ENCODE measurements at places on chromosomes 11 and 22.
A peak's percentile ranks its signal among the peaks of the same experiment; 100 is the strongest.

- DNase-seq: no peak
These were observed 5.8 kb upstream of the TUB start for GRCh38 chr11:8075119-8075726.

GRCh38 chr22:22949953-22950352 lies 62.3 kb downstream of the IGLL5 start:
- DNase-seq: no peak

GRCh38 chr11:113952588-113952987 lies 22.3 kb upstream of the HTR3A start:
- DNase-seq: no peak

GRCh38 chr11:46836870-46837269 lies 9.2 kb downstream of the CKAP5 start:
- no peak for DNase-seq

DNA sequence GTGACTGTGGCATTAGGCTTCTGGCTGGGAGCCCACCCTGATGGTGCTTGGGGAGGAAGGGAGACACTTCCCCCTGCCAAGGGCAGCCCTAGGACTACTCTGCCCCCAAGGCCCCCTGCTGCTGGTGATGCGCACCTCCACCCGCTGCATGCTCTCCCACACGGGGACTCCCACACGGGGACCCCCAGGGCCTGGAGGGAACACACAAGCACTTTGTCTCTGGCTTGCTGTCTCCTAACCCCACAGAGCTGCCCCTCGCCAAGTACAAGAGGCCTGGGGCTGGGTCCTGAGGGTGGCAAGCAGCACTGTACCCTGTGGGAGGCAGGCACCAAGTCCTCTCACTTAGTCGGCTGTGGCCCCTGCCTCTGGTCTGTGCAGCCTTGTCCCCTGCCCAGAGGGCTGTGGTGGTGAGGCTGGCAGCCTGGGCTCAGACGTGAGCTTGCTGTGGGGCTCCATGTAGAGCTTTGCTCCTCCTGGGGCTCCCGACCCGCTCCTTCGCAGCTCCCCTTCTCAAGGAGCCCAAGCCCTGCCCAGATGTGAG lies 7.9 kb downstream of the LRRC75B start:
- DNase-seq: no peak

DNA sequence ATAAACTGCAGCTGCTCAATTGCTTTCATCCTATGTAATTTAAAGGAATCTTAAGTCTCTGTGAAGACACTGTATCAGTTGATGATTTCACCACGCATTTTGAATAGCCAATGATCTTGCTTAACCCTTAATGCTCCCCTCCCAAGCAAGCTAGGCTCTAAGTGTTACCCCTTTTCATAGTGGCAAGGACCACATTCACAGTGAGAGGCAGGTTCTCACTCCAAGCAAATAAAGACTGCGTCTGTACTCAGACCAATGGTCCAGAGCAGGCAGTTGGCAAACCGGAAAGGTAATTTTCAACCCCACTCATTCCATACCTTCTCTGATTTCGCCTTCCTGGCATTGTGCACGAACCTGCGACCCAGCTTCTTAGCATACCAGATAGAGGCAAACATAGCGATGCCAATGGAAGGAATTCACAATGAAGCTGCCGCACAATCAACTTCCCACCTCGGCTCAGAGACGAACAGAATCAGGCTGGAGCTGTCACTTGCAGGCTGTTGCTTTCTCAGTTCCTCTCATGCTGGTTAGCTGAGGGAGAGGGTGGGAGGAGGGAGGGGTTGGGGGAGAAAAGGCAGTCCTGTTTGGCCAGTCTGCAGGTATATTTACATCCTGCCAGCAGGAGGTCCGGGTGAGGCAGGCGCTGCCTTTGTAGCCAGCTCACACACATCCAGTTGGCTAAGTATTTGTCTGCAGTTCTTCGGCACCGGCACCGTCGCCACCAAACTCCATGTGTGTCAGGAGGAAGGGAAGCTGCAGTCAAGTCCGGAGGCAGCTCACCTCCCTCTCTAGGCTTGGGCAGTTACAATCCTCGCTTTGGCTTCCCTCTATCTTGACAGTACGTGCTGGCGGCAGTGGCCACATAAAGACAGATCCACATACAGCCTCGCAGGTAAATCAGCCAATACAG lies 1151.2 kb upstream of the CCDC90B start:
- no peak for DNase-seq

DNA sequence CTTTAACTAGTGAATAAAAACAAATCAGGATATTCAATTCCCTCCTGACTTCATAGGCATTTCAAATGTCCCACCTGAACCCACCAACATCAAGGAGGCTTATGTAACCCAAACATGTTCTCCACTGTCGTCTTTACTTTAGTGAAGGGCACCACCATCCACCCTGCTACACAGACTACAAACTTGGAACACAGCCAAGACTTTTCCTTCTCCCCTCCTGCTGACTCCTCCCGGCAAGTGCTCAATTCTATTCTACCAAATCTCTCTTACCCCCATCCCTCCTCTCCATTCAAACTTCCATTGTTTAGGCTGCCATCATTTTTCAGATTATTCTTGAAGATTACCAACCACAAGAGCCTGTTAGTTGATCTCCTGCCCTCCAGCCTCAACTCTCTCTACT lies 24.3 kb downstream of the SAAL1 start:
- no peak for DNase-seq

- no peak for DNase-seq
These were observed 28.5 kb downstream of the BTBD10 start for GRCh38 chr11:13434247-13435205.

GRCh38 chr11:95910638-95911368 lies 13.1 kb downstream of the MTMR2 start:
- no peak for DNase-seq

GRCh38 chr11:10818594-10818993 lies 9.9 kb upstream of the EIF4G2 start:
- no peak for DNase-seq

- no peak for DNase-seq
These were observed 1.5 kb downstream of the YPEL4 start for GRCh38 chr11:57647960-57648800.

DNA sequence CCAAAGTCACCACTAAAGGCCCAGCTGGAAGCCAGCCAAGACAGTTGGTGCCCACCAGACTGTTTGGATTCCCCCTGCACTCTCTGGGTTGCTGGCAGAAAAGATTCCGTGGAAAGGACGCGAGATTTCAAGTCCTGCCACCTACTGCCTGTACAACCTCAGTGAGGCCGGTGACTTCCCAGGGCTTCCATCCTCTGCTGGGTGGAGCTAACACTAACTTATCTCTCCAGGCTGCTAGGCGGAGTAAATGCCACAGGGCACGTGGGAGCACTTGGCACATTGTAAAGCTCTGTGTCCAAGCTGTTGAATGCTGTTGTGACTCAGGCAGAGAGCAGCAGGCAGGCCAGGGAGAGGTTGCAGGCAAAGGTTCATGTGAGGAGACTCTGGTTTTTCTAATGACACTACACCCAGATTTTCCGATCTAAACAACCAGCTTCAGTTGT lies 50.9 kb upstream of the CDON start:
- no peak for DNase-seq

- no peak for DNase-seq
These were observed 35.9 kb downstream of the APOL3 start for GRCh38 chr22:36124666-36125065.

GRCh38 chr11:106644824-106645223 lies 373.5 kb downstream of the GUCY1A2 start:
- DNase-seq: no peak

- no peak for DNase-seq
These were observed 17.2 kb downstream of the CD3D start for GRCh38 chr11:118325283-118325682.

GRCh38 chr11:37572491-37573171 lies 974.6 kb upstream of the RAG2 start:
- DNase-seq: no peak

DNA sequence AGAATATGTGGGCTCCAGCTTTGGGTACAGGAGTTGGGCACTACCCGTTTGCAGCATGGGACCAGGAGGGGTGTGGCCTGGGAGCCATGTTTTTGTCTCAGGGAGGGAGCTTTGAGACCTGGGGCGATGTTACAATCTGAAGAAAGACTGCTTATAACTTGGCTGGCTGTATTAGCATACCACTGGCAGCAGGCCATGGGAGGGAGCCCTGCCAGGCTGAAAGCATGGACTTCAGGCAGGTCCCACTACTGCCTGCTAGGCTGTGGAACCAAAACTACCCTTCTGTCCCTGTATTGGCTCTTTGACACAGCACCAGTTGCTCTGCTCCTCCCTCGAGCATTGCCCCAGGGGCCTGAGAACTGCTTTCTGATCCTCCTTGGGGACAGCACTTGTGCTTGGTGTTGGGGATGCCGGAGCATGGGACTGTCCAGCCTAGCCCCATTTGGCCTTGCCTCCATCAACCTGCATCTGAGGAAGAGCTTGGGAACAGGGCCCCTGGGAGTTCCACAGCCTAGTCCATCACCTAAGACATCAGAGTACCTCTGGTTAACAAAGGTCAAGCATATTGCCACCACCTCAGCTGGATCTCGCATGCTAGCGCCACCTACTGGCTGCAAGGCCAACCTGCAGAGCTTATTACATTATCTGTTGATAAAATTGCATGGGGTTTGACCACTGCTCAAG lies 217.4 kb downstream of the SBF2 start:
- DNase-seq: peak; percentile 4

DNA sequence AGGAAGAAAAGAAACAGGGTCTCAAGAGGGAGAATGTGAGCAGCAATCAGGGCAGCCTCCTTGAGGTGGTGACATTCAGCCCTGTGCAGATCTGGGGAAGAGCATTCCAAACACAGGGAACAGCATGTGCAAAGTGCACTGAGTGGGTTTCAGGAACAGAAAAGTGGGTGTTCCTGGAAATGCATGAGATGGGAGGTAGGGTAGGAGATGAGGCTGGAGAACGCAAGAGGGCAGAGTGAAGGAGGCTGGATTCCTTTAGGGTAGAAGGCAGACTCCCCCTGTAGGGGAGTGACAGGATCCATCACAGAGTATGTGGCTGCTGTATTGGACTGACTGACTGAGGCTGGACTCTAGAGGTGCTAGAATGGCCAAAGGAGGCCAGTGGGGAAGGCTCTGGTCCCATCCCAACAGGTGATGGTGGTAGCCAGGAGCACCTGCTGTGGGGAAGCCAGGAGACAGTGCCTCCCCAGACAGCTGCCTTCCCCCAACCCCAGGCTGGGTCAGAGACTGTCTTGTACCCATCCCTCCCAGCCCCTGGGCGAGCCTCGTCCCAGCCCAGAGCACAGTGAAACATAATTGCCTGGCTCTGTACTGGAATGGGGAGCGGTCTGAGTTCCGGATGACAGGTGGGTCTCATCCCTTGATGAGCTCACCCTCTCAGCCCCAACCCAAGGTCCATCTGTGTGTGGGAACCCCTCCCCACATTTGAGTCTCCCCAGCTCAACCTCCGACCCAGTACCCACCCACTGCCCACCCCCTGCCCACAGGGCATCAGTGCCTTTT lies 419.4 kb downstream of the MN1 start:
- no peak for DNase-seq

DNA sequence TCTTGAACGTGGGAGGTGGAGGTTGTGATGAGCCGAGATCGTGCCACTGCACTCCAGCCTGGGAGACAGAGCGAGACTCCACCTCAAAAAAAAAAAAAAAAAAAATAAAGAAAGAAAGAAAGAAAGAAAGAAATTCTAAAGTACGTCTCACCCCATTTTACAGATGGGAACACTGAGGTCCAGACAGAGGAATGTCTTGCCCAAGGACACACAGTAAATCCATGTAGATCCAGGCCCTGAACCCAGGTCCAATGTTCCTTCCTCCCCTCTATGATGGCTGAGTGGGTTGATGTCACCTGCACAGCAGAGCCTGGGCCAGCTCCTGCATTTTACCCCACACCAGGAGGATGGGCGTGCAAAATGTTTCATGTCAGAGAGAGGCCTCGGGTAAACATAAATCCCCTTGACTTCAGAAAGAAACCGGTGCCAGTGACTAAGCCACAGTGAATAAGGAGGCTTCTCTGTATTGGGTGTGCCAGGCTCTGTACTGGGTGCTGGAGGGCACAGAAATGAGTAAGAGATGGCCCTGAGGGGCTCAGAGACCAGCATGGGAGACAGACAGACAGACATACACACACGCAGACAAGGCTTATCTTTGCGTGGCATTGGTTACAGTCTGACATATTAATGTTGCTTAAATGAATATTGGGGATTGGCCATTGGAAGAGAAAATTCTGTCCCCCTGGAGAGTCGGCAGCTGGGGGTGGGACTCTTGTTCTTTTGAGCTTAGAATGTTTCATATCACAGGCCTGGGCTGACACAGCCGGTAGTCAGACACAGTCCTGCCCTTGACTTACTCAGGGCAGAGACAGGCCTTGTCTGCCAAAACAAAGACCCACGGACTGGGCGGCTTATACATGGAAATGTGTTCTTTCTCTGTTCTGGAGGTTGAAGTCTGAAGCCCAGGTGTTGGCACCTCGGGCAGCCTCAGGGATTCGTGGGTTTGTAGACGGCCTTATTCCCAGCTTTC lies 105.4 kb downstream of the MIAT start:
- no peak for DNase-seq

- no peak for DNase-seq
These were observed 1.1 kb upstream of the OR10A5 start for GRCh38 chr11:6844356-6844755.

DNA sequence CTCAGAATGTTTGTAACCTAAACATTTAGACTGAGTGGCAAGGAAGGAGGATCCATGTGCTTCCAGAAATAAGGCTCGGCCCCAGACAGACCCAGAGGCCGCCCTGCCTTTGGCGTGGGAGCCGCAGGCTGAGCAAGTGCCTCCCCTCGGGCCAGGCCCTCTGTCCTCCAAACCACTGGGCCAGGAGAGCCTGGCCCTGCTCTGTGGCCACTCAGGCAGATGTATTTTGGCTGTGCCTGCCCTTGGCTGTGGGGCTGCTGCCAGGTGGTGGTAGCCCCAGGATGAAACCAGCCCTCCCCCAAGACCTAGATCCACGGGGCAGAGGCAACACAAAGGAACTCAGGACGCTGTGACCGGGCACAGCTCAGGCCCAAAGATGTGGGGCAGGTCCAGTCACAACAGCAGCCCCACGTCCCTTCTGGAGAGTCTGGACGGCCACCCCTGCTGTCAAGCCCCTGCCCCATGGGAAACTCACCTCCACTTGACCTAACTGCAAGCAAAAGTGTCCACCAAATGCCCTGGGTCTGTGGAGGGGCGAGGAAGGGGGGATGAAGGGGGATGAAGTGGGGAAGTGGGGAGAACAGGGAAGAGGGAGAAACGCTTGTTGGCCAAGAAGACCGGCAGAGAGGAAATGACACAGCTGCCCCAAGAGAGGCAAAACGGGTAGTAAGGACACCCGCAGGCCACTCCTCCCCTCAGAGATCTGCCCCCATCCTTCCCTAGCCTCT lies 24.0 kb downstream of the PISD start:
- no peak for DNase-seq

GRCh38 chr11:118621784-118622375 lies 14.5 kb downstream of the PHLDB1 start:
- DNase-seq: no peak

DNA sequence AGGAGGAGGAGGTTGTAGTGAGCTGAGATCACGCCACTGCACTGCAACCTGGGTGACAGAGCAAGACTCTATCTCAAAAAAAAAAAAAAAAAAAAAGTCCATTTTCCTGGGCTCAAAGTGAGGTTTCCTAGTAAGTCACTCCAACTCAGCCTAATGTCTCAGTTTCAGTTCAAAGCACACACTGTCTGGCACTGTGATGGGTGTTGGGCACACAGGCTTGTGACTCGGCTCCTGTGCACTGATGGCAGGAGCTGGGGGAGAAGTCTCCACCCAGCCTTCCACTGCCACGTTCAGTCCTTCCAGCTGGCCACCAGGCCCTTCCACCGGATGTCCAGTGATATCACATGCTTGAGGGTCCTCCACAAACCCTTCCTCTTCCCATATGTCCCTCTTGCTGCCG lies 186.0 kb downstream of the CEP164 start:
- DNase-seq: no peak
